ENCODE measurements at places on chromosomes 11 and 22.

- no peak for DNase-seq
Observed at GRCh38 chr22:45543243-45543642, 40.6 kb downstream of the FBLN1 start.

DNA sequence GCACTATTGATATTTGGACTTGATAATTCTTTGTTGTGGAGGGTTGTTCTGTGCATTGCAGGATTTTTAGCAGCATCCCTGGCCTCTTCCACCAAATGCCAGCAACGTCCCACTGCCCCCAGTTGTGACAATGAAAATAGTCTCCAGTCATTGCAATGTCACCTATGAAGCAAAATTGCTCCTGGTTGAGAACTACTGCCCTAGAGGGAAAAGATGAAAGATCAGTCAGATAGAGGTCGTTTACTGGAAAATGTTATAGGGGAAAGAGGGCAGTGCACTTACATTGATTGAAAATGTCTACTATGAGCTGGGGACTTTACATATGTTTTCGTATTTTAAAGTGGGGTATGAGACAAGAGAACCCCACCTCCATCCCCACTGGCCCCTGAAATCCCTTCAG lies 77.1 kb upstream of the FAM181B start:
- no peak for DNase-seq

DNA sequence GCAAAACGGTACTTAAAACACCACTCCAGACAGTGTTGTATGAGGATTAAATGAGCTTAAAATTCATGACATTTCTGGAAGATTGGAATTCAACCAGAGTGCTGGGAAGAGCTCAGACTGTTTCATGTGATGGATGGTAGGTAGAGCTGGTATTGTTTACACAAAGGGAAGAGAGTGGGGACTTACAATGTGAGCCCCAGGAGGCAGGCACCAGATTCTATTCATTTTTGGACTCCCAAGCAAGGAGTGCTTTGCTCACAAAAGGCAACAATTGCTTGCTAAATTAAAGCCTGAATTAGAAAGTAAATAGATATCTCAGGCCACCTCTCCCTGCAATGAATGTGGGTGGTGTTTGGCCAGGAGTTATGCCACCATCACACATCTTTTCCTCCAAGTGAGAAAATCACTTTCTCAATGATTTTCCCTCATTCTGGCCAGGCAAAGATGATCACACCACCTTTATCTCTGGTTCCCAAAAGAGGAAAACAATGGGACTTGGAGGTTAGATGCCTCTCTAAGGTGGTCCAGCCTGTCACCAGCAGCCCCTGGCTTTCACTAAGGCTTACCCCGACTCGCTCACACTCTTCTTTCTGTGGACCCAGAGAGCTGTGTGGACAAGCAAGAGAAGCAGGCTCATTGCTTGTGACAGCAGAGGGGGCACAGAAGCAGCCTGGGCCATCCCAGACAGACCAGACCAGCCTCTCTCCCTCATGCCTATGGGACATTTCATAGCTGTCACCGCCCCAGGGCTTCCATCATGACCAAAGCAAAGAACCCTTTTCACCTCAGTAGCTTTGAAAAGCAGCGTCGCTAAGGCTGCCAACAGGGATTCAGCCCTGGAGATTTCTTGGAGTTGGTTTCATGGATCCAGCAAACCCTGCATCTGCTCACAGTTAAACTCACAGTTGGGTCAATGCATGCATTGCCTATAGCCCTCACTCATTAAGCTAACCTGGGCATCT lies 63.5 kb upstream of the DRD2 start:
- no peak for DNase-seq

DNA sequence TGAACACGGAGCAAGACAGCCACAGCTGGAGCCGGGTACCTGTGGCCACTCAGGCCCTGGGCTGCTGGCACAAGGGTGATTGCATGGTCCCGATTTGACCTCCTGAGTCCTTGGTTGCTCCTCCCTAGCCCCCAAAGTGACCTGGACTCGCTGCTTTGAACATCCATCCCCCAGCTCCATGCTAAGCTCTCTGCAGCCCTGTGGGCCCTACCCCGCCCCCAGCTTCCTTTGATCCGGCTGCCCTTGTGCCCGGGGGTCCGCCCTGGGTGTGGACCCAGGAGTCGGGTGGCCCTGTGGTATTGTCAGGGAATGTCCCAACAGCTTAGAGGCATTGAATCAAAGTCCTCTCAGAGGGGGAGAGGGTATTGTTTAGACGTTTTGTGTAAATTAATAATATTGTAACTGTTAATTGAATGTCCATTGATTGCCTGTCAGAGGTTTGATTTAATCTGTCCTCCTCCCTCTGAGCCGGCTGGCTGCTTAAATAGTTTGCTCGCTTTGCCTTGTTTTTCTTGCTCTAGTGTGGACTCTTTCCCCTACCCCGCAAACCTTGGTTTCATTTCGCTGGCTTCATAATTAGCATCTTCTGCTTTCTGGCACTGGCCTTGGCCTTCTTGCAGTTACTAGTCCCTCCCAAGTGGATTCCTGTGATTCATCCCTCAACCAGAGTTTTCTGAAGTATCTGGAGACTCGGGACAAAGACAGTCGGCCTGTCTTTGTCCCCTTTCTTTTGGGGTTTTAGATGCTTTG lies 20.7 kb downstream of the GRIK4 start:
- DNase-seq: no peak

- no peak for DNase-seq
Observed at GRCh38 chr22:31094741-31095140, 12.6 kb downstream of the SELENOM start.

- no peak for DNase-seq
Observed at GRCh38 chr11:2794968-2795322, 90.6 kb downstream of the CDKN1C start.

GRCh38 chr22:45575607-45576272 lies 73.1 kb downstream of the FBLN1 start:
- DNase-seq: no peak

GRCh38 chr22:36211237-36211861 lies 9.7 kb upstream of the APOL4 start:
- no peak for DNase-seq

GRCh38 chr22:43396321-43396933 lies 15.4 kb upstream of the MPPED1 start:
- no peak for DNase-seq

DNA sequence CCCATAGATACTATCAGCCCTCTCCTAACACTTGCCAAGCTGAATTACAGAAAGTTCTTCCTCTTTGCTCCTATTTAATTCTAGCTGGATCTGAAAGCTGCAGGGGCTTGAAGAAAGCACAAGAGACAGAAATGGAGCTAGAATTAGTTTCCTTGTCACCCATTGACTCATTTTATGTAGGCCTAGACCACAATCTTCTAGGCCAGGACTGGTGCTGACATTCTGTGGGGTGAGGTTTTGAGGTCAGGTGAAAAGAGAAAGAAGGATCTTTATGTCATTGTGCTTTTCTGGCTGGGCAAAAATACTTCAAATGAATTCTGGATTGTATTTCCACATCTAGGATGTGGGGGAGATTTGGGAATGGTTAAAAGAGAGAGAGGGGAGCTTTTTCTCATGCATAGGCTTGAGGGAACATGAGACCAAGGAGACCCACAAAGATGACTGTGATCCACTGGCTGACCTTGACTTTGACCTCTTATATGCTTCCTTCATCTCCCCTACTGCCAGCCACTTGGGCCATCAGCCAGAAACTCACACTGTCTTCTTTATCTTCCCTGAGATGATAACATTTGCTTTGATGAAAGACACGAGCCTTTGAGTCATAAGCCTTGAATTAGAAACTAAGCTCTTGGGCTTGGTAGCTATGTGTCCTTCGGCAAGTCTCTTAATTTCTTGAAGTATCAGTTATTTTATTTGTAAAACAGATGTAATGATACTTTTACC lies 274.9 kb upstream of the CADM1 start:
- DNase-seq: no peak

DNA sequence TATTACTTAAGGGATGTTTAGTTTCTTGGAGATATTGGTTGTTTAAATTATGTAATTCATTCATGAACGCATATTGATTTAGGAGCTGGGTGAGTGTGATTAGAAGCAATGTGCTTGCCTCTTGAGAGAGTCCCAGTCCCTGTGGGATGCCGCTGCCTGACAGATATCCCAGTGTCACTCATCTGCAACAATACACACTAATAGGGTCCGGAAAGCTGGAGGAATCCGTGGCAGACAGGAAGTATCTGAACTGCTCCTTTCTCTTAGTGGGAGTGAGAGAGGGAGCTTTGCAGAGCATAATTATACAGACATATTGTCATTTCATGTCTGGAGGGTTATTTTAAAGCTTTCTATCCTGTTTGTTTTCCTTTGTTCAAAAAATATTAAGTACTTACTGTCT lies 17.4 kb downstream of the AMOTL1 start:
- DNase-seq: no peak

DNA sequence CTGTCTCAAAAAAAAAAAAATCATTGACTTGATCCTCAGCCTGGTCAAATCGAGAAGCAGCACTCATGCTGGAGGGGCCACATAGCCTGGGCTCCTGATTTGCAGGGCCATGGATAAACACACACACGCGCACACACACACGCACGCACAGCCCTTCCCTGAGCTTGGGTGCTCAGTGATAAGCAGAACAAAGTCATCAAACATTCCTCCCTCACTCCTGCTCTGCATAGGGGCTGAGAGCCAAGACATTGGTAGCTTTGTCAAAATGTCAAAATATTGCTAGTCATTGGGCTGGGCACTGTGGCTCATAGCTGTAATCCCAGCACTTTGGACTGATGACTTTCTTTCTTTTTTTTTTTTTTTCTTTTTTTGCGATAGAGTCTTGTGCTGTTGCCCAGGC lies 34.0 kb upstream of the A4GALT start:
- no peak for DNase-seq
